Islet precursor cell (in vitro differentiated cells): ENCODE measurements at places on chromosomes 6 and 20.

DNA sequence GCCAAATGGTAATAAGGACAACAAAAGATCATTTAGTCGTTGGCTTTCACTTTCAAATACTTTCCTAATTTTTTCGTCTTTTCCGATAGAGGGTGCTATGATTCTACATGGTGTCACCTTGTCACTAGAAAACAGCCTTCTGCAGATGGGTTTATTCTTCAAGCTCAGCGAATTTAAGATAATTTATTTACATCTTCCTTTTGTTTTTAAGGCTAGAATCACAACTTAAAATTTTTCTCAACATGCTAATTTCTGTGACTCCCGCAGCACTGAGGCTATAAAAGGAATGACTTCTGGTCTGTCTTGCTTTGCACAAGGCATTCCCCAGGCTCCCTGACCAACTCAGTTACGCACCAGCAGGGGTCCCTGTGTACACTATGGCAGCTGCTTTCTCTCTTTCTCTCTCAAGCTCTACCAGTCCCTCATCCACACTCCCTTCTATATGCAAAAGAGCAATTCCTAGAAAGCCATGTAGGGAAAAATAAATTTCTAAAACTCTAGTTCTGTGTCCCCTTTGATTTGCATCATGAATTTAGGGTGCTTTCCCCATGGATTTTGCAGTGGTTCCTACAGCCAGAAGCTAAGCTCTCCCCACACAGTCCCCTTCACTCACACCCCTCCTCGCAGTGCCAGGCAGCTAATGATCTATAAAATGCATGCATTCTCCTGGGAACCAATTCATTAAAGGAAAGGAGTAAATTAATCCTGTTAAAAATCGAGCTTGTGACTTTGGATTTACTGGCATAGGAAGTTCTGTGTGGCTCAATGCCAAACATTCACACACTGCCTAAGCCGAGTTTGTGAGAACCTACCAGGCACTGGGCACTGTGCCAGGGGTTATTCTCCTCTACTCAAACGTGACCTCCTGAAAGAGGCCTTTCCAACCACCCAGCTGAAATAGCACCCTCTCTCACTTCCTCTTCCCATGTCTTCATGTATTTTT is 74.5 kb downstream of the DCDC2 start:
- DNase-seq = peak; percentile 88

- DNase-seq = peak; percentile 75
Measured at GRCh38 chr6:1636971-1637871, 27.5 kb downstream of the FOXC1 start.

- no peak for DNase-seq
Measured at GRCh38 chr20:14829906-14830305, 492.5 kb upstream of the FLRT3 start.

- DNase-seq = no peak
Measured at GRCh38 chr20:796921-797320, 28.6 kb upstream of the SLC52A3 start.

- no peak for DNase-seq
Measured at GRCh38 chr6:2733324-2733723, 17.4 kb downstream of the MYLK4 start.

DNA sequence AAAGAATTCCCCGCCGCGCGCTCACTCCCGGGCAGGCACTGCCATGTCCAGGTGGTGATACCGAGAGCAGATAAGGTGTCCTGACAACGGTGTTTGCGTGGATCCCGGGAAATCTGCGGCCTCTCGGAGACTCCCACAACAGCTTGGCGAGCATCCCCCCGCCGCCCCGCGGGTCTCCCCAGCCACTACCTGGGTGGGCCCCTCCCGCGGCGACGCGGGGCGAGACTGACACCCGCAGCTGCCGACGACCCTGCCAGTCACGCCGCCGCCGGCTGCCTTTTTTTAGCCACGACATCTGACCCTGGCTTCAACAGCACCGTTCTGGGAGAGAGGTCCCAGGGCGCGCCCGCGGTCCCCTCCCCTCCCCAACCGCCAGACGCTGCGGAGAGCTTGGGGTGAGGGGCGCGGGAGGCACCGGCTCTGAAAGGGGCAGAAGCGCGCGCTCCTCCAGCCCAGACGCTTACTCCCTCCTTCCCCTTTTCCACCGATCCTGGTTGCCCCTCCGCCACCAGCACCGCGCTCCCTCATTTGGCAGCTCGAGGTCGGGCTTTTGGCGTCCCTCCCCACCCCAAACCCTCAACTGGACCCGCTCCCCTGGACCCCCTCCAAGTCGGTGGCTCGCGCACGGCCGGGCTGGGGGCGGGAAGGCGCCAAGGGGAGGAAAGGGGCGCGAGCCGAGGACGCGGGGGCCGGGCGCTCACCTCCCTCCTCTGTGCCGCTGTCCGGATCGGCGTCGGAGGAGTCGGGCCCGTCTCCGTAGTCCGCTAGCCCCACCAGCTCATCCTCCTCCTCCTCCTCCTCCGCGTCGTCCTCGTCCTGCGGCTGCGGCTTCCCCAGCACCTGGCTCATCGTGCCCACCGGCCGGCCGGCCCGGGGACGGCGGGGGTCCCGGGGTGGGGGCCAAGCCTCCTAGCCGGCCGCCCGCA is 665 bp downstream of the RRAGD start:
- peak; percentile 68 for DNase-seq
